HEK293T (cell line): ENCODE measurements at places on chromosomes 1 and 21.

DNA sequence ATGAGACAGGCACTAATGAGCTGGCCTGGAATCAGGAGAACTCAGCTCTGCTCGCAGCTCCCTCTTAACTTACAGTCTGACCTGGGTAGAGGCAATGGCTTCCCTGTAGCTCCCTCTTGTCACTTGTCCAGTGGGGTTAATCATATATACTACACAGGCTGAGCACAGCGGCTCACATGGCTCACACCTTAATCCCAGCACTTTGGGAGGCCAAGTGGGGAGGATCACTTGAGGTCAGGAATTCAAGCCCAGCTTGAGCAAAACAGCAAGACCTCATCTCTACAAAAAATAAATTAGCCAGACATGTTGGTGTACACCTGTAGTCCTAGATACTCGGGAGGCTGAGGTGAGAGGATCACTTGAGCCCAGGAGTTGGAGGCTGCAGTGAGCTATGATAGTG lies 4.2 kb downstream of the S100A6 start:
- DNase-seq: no peak

DNA sequence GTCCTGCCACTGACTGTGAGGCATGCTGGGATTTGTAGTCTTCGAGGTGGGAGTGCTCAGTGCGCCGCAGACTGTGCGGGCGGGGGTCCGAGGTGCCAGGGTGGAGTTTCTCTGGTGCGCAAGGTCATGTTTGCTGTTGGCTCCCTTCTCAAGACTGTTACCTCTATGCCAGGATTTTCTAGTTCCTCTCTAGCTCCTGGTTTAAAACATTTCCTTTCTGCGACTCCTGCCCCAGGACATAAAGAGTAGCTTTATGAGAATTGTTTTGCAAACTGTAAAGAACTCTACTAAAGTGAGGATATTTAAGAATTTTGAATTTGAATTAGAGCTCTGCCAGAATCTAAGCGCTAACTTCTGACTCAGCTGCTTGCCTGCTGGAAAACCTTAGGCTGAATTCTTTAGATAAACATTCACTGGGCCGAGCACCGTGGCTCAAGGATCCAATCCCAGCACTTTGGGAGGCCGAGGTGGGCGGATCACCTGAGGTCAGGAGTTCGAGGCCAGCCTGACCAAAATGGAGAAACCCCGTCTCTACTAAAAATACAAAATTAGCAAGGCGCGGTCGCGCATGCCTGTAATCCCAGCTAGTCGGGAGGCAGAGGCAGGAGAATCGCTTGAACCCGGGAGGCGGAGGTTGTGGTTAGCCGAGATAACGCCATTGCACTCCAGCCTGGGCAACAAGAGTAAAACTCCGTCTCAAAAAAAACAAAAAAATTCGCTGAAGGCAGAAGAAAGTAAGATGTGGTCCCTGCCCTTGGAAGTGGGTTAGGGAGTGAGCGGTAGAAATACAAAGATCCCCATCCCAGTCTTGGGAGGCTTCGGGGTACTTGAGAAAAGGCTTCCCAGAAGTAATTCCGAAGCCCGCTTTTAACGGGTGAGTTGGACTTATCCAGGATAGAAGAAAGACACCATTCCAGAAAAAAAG lies 992 bp upstream of the USP48 start:
- DNase-seq: peak; percentile 93

- no peak for DNase-seq
Measured at GRCh38 chr1:9065213-9065751, 4.2 kb downstream of the SLC2A5 start.

GRCh38 chr1:42380586-42381279 lies at the start of gene RIMKLA:
Gene RIMKLA, plus strand, starts transcription at chr1:42380792. Its CDS starts 143 bp downstream, at chr1:42380935.
- peak; percentile 89 for DNase-seq

- no peak for DNase-seq
Measured at GRCh38 chr1:99429754-99430153, 165.5 kb downstream of the PLPPR4 start.

GRCh38 chr1:23376890-23377811 lies 7.5 kb upstream of the ZNF436 start:
- DNase-seq: no peak

DNA sequence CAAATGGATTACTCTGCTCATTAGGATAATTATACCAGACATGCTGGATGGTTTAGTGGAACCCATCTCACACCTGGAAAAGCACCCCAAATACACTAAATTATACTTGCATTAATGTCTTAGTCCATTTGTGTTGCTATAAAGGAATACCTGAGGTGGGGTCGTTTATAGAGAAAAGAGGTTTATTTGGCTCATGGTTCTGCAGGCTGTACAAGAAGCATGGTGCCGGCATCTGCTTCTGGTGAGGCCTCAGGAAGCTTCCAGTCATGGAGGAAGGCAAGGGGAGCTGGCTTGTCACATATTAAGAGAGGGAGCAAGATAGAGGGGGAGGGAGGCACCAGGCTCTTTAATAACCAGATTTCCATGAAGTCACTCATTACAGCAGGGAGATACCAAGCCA lies 95.6 kb downstream of the MT1HL1 start:
- DNase-seq: no peak

DNA sequence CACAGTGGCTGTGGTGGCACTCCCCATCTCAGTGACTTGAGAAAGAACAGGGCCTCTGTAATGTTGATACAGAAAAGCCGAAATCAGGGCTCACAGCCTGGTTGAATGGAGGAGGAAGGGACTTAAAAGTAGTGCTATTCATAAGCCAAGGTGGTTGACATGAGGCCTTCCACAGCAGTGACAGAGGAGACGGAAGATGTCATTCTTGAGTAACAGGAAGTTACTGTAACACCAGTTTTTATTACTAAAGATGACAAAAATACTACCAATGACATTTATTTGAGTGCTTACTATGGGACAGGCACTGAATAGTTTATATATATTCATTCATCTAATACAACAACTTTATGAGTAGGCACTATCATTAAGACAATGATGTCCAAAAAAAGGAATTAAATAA lies 52.8 kb upstream of the GNG12 start:
- no peak for DNase-seq

GRCh38 chr21:35578347-35578782 lies 482.0 kb downstream of the SETD4 start:
- DNase-seq: no peak

DNA sequence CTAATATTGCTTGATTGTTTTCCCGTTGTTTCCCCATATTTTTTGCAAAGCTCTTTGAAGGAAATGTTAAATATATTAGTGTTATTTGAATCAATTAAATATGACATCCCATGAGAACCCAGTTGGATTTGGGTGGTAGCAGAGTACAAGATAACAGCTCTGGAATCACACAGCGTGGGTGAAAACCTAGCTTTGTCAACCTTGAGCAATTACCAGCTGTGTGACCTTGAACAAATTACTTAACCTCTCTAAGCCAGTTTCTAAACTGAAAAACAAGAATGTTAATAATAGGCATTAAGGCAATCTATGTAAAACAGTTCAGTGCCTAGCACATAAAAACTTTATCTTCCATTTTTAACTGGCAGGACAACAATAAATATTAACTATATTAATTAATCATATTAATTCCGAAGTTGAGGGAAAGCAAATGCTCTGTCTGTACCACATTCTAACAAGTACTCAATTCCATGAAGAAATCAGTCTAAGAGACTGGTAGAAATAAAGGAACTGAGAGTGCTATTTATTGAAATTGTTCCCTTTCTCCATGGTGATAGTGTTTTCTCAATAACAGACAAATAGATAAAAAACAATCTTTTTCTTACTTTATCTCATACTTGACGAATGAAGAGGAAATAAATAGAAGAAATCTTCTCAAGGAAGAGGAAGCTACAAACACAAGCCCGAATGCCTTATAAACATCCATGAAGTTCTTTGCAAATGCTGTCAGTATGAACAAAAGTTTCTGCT lies 27.0 kb downstream of the DNASE2B start:
- no peak for DNase-seq

GRCh38 chr1:197770243-197770642 lies 5.0 kb downstream of the DENND1B start:
- no peak for DNase-seq

DNA sequence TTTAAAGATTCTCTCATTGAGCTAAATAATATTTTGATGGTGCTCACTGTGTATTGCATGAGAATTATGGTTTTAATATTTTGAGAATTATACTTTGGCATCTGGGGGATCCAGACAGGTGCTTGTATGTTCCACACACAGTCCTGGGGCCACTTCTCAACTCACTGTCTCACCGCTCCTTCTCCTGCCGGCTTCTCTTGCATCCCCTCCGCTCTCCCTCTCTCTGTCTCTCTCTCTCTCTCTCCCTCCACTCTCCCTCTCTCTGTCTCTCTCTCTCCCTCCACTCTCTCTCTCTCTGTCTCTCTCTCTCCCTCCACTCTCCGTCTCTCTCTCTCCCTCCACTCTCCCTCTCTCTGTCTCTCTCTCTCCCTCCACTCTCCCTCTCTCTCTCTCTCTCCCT lies 32.2 kb upstream of the ZC3H12A start:
- no peak for DNase-seq

GRCh38 chr1:194917769-194918168 lies 1690.5 kb downstream of the KCNT2 start:
- DNase-seq: no peak

DNA sequence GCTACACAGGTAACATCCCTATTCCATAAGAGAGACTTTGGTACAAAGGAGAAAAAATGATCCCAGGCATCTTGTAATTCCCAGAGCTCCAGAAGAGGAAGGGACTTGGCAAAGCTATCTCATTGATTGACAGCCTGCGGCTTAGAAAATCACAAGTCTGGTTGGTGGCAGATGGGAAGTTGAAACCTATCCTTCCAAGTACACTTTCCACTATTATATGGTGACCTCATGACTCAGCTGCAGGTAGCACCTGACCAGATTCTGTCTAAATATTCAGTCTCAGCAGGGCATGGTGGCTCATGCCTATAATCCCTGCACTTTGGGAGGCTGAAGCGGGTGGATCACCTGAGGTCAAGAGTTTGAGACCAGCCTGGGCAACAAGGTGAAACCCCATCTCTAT lies 89.9 kb downstream of the TIAM1 start:
- no peak for DNase-seq

GRCh38 chr21:30487336-30487735 lies at the start of gene KRTAP19-2:
Gene KRTAP19-2, minus strand, starts transcription at chr21:30487436. Its CDS starts 88 bp downstream, at chr21:30487348.
- DNase-seq: no peak

- DNase-seq: no peak
Measured at GRCh38 chr21:42182713-42183371, 36.1 kb upstream of the ABCG1 start.

DNA sequence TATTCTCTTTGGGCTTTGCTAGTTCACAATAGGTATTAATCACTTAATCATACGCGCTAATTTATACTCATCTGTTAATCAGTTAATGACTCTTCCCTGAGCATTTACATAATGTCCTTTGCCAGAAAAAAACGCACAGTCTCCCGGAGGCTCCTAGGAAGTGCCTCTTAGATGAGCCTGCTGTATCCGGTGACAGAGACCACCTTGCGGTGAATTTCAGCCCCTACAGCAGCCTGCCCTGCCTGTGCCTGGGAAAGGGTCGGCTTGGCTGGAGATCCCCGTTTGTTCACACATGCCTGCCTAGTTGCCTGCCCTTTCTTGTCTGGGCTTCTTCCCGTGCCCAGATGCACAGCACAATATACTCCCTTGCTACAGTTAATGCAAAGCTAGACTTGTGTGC lies 152.9 kb downstream of the ZBTB18 start:
- DNase-seq: no peak

GRCh38 chr21:45632160-45632559 lies 11.4 kb upstream of the PCBP3 start:
- no peak for DNase-seq

GRCh38 chr1:61388566-61388965 lies 306.2 kb downstream of the NFIA start:
- no peak for DNase-seq

DNA sequence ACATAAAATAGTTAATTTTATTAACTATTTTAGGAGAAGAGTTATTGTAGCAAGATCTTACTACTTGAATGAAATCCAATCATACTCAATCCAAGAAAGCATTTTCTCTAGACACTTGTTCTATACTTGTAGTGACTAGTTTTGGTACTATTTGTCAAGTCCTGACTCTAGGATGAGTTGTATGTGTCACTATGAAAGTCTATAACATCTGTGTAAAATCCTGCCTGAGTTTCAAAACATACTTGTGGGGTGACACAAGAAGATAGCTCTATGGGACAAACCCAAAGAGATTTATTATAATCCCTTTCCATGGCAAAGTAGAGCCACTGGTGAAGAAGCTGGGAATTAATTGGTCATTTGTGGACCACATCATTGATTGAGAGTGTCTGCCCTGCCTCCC lies 1042.2 kb upstream of the ADGRL4 start:
- DNase-seq: no peak

DNA sequence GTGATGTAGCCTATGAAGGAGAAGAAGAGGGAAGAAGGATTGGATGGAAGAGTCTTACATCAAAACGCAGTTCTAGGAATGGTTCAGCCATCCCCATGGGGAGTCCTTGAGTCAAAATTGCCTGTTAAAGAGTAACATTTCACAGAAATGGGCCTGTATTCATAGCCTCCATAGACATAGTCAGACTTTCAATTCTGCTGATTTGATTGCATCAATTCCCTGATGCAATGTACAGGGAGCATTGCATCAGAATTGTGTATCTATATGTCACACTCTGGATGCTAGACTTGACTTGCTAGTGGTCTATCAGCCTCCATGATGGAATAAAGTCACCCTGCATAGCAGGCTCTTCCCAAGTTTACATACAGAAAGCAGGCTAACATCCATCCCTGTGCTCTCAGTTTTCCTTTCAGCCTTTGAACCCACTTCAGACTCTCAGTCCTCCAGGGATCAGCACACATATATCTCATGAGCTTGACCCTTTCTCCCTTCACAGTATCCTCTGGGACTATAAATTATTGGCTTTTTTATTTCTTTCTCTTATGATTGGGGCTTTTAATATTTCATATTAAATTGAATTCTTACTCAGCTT lies 1111.7 kb upstream of the B3GALT2 start:
- DNase-seq: no peak

DNA sequence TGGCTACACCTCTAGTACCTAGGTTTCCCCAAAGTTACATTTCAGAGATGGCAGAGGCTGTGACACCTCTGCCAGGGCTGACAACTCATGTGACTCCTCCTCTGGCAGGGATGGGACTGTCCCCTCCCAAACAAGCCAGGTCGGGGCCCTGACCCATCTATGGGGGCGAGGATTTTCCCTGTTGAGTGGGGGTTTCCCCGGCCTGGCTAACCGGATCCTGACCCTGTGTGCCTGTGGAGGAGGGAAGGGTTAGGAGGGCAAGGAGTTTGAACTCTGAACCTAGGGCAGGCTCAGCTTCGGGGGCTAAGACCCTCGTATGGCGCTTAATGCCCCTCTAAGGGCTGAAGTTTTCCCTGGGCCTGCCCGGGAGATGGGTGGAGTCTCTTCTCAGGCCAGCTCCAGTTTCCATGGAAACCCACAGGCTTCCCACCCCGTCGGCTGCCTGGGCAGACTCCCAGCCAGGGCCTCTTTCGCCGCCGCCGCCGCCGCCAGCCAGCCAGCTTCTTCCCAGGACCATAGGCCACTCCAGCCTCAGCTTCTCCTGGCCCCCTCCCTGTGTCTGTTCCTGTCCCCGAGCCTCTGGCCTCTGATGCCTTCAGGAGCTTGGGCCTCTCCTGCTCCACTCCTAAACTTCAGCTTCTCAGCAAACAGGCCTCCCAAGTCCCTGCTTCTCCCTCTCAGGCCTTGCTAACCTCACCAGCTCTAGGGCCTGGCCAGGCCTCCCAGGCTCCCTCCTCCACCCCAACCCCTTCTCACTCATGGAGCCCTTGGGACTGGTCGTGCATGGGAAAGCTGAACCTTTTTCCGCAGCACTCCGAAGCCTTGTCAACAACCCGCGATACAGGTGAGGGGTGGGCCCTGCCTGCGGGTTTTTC lies at the start of gene BTBD19:
BTBD19 (plus strand) TSS at position 461 of the 875 bp plus-strand sequence; CDS start at position 759, 298 bp downstream.
- peak; percentile 36 for DNase-seq
